Tibial nerve (tissue), 4 donors: ENCODE measurements at places on chromosomes 5 and 9.

DNA sequence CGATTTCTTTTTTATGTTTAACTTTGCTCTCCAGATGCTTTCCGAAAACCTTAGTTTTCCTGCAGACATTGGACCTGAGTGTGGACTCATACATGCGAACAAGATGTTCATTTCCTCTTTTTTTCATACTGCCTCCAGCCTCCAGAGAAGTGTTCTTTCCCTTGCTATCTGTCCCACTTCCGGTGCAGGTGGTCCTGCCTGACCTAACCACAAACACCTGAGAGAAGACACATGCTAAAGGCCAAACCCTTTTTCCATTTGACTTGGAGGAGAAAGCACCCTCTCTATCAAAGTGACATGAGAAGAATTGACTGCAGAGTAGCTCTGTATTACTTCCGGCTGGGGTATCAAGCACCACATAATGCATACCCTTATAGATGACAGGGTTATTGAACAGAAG is 334.0 kb downstream of the ARHGEF28 start:
- DNase-seq = no peak

DNA sequence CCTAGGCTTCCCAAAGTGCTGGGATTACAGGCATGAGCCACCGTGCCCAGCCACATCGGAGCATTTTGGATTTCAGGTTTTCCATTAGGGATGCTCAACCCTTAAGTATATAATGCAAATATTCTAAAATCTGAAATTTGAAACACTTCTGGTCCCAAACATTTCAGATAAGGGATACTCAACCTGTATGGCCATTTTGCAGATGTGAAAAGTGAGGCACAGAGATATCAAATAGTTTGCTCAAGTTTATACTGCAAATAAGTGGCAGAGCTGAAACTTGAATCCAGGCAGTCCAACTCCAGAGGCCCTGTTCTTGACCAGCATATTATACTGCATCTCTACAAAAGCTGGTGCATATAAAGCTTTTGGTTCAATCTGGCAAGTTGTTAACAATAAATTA is 2.4 kb downstream of the WDR31 start:
- no peak for DNase-seq

GRCh38 chr5:176675676-176676360 is 28.5 kb downstream of the TSPAN17 start:
- DNase-seq = no peak

- DNase-seq = no peak
Measured at GRCh38 chr5:167232675-167233311, 1058.7 kb upstream of the WWC1 start.

DNA sequence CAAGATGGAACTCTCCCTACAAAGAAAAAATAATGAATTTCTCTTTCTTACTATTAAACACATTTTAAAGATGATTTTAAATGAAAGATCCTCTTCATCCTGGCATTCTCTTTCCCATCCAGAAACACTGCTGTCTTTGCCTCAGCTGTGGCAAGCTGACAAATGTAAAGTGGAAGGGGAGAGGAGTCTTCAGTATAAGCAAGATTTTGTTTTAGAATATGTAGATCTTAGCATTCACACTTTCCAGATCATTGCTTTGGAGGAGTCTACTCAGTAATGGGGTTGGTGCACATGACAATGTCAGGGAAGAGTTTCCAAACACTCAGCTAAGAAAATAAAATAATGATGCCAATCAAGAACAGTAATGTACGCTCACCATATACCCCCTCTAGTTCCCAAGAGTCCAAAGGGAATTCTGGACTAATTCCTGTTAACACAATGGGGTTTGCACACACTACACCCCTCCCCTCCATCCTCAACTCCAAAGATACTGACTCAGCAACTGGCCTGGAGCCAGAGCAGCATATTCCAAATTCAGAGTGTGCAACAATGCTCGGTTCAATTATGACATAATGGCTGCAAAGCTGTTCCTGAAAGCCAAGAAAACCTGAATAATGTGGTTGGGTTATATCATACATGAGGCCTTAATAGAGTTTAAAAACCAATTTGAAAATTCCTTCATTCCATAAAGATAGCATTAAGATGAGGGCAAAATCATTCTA is 4.6 kb downstream of the C5orf63 start:
- DNase-seq = no peak

DNA sequence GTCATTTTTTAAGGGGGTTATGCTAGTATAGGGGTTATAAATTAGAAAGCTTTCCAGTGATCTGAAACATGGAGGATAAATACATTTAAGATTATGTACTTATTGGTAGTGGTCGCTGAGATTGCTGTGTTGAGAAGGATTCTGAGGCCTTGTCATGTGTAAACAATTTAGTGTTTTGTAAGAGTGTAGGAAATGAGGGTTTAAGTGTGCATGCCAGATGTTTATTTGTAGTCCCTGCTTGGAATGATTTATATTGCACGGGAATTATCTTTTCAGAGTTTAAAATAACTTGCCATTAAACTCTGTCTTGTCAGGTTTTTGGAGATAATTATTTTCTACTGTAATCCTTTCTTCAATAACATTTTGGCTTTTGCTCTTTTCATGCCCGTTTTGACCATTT is 19.4 kb downstream of the ZNF618 start:
- no peak for DNase-seq

DNA sequence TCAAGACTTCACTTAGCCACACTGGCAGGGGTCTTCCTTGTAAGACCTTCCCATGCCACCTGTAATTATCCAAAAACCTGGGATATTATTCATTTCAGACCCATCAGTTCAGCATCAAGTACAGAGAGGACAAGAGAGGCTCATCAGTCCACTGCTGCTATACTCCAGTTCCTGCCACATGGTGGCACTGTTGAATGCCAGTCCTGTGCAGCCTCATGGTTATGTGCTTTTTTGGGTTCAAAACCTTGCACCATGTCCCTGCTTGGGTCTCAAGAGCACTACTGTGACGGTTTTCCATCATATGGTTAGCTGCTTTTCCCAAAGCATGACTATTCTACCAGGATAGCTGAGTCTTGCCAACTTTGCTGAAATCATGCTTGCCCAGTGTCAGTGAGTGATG is 8.5 kb downstream of the PTGS1 start:
- no peak for DNase-seq

DNA sequence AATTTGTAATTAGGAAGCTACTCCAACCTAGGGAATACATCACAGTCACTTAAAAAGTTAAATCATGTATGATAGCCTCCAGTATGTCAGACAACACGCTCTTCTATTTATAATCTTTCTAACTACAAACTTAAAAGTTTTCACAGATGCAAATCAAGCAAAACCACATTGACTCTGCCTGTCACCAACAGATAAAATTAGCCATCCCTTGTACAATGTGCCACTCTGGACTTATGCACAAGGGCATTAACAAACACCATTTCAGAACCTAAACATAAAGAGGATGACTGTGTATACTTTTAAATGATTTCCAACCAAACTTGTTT is 14.7 kb downstream of the ERP44 start:
- DNase-seq = no peak

GRCh38 chr5:137032929-137033328 is 466.2 kb downstream of the SPOCK1 start:
- DNase-seq = no peak

- peak; percentile 48 for DNase-seq
Measured at GRCh38 chr5:38265546-38266179, 7.3 kb downstream of the EGFLAM start.

GRCh38 chr5:1793301-1793740 is 6.3 kb downstream of the MRPL36 start:
- DNase-seq = no peak

GRCh38 chr5:122073018-122073417 is 5.0 kb downstream of the LOX start:
- DNase-seq = no peak

DNA sequence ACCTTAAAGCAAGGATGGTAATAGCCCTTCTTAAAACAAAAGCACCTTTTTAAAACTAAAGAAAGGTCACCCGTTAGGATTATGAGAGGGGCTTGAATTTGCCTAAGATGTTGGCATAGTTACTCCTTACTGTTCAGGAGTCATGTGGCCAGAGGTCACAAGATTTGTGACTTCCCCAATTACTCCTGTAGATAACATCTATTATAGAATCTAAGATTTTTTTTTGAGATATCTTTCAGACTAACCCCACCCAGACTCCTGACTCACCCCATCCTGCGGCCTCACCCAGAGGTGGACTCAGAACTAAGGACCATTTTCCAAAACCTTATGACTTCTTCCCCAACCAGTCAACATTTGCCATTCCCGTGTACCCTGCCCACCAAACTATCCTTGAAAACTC is 2.4 kb downstream of the CD180 start:
- DNase-seq = no peak

- DNase-seq = no peak
Measured at GRCh38 chr9:21872696-21873095, 70.3 kb downstream of the MTAP start.

- DNase-seq = no peak
Measured at GRCh38 chr5:141973871-141974595, 5.1 kb downstream of the RNF14 start.

DNA sequence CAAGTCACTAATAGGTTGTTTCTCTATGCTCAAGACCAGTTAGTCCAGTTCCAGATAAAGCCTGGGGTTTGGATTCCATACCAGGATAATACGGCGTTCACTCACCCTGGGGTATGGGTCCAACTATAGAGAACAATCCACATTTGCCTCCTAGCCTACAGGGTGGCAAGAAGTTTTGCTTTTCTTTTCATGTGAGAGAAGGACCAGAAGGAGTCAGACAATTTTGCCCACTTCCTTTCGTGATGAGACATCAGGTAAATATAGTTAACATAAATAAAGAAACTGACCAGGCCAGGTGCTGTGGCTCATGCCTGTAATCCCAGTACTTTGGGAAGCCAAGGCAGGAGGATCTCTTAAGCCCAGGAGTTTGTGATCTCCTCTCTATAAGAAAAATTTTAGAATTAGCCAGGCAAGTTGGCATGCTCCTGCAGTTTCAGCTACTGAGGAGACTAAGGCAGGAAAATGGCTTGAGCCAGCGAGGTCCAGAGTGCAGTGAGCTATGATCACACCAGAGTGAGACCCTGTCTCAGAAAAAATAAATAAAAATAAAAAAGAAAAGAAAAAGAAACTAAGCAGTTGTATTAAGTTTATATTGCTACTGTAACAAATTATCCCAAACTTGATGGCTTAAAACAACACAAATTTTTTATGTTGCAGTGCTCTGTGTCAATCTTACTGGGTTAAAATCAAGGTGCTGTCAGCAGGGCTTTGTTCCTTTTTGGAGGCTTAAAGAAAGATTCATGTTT is 7.5 kb upstream of the REEP5 start:
- DNase-seq = no peak

GRCh38 chr9:18382243-18382642 is 91.7 kb upstream of the ADAMTSL1 start:
- DNase-seq = no peak

DNA sequence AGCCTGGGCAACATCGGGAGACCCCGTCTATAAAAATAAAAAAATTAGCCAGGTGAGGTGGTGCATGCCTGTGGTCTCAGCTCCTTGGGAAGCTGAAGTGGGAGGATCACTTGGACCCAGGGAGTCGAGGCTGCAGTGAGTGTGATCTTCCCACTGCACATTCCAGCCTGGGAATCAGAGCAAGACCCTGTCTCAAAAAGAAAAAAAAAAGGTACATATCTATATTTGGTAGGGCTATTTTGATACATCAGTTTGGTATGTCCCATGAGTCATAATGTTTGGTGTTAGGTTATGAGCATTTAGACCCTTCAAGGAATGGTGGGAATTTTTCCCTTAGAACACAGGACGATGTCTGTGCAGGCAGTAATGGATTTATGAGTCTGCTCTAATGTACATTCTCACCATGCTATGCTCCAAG is 55.3 kb upstream of the POU4F3 start:
- no peak for DNase-seq

GRCh38 chr5:179274321-179275315 is 70.6 kb downstream of the ADAMTS2 start:
- DNase-seq = no peak

- no peak for DNase-seq
Measured at GRCh38 chr5:54083851-54084250, 226.5 kb downstream of the ARL15 start.

GRCh38 chr5:80592105-80592504 is 22.0 kb upstream of the ANKRD34B start:
- no peak for DNase-seq

- no peak for DNase-seq
Measured at GRCh38 chr9:8728910-8729309, 929.3 kb upstream of the DMAC1 start.

DNA sequence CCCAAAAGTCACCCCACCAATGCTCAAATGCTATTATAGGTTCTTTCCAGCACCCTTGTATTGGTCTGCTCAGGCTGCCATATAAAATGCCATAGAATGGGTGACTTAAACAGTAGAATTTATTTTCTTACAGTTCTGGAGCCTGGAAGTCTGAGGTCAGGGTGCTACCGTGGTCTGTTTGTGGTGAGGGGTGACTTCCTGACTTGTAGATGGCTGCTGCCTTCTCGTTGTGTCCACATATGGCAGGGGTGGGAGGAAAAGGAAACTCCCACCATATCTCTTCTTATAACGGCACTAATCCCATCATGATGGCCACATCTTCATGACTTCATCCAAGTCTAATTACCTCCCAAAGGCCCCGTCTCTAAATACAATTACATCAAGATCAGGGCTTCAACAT is 257.8 kb upstream of the TARS1 start:
- DNase-seq = no peak
